Kidney (tissue), 22 donors: ENCODE measurements at places on chromosomes 12 and 14. TPM values are rescaled to one million over a fixed set of nuclear protein-coding genes. Genes with fewer than 3 reads are reported as not detected.

DNA sequence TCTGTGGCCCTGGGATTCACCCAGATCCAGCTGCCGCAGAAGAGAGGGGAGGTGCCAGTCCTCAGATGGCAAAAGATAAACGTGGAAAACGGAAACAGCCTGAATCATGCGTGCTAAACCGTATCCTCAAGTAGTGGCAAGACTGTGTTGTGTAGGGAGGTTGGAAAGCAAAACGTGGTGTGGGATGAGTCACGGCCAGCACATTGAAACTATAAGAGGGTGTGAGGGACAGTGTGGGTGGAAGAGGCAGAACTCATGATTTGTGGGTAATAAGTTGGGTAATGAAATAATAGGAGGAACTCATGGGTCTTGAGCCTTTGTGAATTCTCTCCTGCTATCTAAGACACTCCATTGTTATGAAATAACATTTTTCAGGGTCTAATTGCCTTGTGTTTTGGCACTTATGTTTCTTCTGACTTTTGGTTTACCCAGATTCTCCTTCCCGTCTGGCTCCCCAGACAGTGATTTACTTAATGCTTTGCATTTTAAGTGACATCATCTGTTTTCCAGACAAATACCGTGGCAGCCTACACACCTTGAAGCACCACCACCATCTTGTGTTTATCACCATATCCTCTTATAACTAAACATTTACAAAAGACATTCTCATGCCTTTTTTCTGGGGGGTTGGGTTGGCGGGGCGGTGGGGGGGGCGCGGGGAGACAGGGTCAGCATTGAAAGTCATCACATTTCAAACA lies 62.3 kb upstream of the PTCSC3 start:
- no peaks in the 10 kb centered on the region for H3K4me1 ChIP-seq
- DNase-seq: no peak

DNA sequence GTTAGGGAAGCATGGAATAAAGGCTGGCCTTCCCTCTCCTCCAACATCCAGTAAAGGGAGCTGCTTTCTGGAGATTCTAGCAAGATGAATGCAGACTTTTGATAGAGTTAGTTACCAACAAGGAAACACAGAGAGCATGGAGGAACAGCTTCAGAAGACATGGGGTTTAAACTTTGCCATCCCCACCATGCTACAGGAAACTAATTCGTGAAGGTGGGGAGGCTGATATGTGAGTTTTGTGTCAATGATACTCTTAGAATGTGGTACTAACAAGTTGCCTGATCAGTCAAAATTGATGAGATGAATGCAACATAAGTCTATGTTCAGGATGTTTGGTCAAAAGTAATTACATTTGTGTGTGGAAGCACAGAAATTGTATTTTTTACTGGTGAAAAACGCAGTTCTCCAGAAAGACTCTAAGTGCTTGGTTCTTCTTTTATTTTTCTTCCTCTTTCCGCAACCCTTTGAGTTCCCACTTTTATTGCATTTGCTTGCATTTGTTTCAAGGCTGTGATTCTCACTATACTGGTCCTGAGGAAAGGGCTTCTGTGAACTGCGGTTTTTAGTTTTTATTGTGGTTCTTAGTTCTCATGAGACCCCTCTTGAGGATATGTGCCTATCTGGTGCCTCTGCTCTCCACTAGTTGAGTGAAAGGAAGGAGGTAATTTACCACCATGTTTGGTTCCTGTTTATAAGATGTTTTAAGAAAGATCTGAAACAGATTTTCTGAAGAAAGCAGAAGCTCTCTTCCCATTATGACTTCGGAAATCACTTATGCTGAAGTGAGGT lies at the start of gene CLEC4A:
Gene CLEC4A (plus strand): TSS at position 494 of the 789 bp plus-strand sequence. CDS start 262 bp downstream, at position 756.
- no peaks in the 10 kb centered on the region for H3K27me3 ChIP-seq
- no peaks in the 10 kb centered on the region for H3K4me1 ChIP-seq
- H3K4me3 ChIP-seq: no peak within 1 kb of the TSS
- no peak within 1 kb of the TSS for H3K27ac ChIP-seq
- DNase-seq: no peak
- no peaks in the 10 kb centered on the region for H3K36me3 ChIP-seq

OVCH1 gene
- 0.35 TPM for total RNA-seq

GRCh38 chr14:24368562-24369252 lies 723 bp downstream of the NFATC4 start:
- no peaks in the 10 kb centered on the region for H3K36me3 ChIP-seq
- no peaks in the 10 kb centered on the region for H3K27me3 ChIP-seq
- DNase-seq: peak; percentile 89
- H3K4me1 ChIP-seq: peaks cover 3% of the 10 kb centered on the region

RTL1 gene
- not detected for total RNA-seq

OTOGL gene
- total RNA-seq: 0.47 TPM

DNA sequence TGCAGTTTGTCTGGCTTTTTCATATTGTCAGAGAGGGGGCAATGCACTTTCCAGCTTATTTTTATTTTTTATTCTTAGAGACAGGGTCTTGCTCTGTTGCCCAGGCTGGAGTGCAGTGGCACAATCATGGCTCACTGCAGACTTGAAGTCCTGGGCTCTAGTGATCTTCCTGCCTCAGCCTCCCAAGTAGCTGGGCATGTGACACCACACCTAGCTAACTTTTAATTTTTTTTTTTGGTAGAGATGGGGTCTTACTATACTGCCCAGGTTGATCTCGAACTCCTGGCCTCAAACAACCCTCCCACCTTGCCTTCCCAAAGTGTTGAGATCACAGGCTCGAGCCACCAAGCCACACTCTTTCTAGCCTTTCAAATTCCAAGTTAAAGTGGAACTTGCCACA lies 3.9 kb upstream of the A2ML1 start:
- H3K4me1 ChIP-seq: no peaks in the 10 kb centered on the region
- DNase-seq: no peak
- no peak overlapping the region for H3K27ac ChIP-seq
- H3K4me3 ChIP-seq: no peak overlapping the region

SIRT4 gene
- total RNA-seq: 1.5 TPM

- no peaks in the 10 kb centered on the region for H3K36me3 ChIP-seq
- DNase-seq: no peak
- no peak overlapping the region for H3K27ac ChIP-seq
- H3K4me1 ChIP-seq: no peaks in the 10 kb centered on the region
- H3K4me3 ChIP-seq: no peak overlapping the region
- H3K27me3 ChIP-seq: no peaks in the 10 kb centered on the region
Measured at GRCh38 chr12:100733817-100734593, 60.6 kb upstream of the ANO4 start.

DNA sequence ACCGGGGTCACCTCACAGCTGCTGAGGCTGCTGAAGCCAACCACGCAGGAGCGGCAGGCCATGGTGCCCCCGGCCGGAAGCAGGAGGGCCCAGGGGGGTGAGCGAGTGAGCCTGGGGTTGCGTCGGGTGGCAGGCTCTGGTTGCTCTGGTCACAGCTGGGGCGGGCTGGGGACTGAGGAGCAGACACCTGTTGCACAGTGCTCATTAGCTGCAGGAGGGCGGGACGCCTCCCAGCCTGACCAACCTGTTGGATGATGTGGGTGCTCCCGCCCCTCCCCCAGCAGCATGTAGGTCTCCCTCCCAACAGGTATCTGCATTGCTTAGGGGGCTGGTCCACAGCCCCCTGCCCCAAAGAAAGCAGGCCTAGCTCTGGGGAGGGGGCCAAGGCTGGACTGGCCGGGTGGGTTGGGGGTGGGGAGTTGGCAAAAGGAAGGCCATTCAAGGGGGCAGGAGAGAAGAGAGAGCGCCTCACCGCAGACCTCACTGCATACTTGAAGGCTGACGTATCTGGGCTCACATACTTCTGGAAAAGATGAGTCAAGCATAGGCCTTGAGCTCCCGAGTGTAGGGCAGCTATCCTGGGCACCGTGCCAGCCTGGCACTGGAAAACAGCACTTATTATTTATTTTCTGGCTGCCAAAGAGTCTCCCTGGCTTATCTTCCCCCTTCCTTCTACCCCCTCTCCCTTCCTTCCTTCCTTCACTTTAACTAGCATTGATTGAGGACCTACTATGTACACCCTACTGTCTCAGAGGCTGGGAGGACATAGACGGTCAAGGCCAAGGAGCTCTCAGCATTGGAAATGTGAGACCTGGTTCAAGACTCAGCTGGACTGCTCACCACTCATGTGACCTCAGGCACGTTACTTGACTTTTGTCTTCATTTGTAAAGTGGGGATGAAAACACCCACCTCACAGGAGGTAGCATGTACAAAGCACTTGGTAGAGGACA lies at the start of gene KRT80:
Gene KRT80 (minus strand): TSS at position 174 of the 951 bp plus-strand sequence. CDS start 112 bp downstream, at position 62.
- H3K27me3 ChIP-seq: no peaks in the 10 kb centered on the region
- H3K27ac ChIP-seq: peak within 1 kb of the TSS; percentile 81
- no peaks in the 10 kb centered on the region for H3K36me3 ChIP-seq
- peak; percentile 86 for DNase-seq
- no peak within 1 kb of the TSS for H3K4me3 ChIP-seq

ESRRB gene
- 3.9 TPM for total RNA-seq

DNA sequence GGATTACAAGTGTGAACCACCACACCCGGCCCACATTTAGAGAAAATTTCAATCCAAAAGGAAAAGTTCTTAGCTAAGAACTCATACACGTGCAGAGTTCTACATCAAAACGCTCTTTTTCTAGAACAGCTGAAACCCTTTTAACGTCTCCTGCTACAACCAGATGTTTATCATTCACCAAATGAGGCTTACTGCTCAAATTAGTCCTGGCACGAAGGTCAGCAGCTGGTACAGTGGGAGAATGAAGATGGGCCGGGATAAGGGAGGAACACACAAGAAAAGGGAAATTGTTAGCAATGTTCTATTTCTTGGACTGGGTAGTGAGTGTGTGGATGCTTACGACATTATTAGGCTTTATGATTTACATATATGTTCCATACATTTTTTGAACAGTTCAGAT lies 37.2 kb downstream of the PRKAB1 start:
- no peak overlapping the region for H3K27ac ChIP-seq
- peaks cover 3% of the 10 kb centered on the region for H3K4me1 ChIP-seq
- H3K36me3 ChIP-seq: peaks cover 12% of the 10 kb centered on the region
- no peaks in the 10 kb centered on the region for H3K27me3 ChIP-seq
- no peak for DNase-seq

GRCh38 chr14:66284346-66284745 lies 201.8 kb upstream of the CCDC196 start:
- H3K27me3 ChIP-seq: no peaks in the 10 kb centered on the region
- no peak for DNase-seq
- H3K27ac ChIP-seq: no peak overlapping the region
- no peaks in the 10 kb centered on the region for H3K4me1 ChIP-seq
- no peak overlapping the region for H3K4me3 ChIP-seq
